ENCODE measurements at places on chromosomes 7 and 10.

DNA sequence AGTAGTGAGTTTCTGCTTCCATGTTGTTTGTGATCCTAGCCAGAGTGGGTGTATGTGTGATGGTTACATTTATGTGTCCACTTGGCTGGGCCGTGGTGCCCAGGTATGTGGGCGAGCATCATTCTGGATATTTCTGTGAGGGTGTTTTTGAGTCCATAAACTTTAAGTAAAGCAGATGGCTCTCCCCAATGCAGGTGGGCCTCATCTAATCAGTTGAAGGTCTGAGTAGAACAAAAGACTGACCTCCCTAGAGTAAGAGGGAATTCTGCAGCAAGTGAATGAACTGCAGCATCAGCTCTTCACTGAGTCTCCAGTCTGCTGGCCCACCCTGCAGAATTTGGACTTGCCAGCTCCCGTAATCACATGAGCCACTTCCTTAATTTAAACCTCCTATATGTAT, 571.9 kb downstream of the ACTR3B start:
- no peak for DNase-seq

DNA sequence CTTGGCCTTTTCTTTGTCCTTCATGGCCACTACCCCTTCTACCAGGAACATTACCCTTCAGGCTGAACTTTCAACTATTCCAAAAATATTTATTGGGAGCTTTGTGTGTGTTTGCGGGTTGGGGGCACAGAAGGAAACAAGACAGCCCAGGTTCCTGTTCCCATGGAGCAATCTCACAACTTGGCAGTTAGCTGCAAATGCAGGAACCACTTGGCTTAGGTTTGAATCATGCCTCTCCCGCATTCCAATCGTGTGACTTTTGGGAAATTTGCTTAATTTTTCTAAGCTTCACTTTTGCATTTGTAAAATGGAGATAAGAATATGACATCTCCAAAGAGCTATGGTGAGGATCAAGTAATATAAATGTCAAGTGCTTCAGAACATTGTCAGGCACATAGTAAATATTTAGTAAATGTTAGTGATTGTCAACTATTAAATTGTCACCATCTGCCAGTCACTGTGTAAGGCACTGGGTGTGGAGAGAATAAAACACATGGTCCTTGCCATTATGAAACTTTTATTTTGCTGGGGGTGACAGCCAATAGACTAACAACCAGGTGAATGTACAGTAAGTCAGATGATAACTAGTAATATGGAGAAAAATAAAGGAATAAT, 277.1 kb downstream of the SNX13 start:
- DNase-seq = no peak

DNA sequence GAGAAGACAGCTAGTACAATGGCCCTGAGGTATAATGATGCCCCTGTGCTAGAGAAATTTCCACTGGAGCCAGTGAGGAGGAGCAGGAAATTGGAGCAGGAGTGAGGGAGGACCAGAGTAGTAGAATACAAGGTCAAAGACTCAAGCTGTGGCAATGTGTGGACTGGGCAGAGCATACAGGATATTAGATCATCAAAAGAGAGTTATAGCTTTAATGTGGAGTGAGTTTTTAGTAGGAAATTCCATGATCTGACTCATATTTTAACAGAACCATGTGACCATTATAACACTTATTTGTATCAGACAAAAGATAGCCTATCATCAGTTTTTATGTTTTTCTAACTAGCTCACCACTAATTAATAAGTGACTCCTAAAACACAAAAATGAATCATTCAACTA, 154.1 kb downstream of the DGKB start:
- no peak for DNase-seq

- DNase-seq = peak; percentile 22
Observed at GRCh38 chr7:83271212-83272099, 108.8 kb upstream of the PCLO start.

- no peak for DNase-seq
Observed at GRCh38 chr7:132580277-132580676, 4.0 kb upstream of the PLXNA4 start.

DNA sequence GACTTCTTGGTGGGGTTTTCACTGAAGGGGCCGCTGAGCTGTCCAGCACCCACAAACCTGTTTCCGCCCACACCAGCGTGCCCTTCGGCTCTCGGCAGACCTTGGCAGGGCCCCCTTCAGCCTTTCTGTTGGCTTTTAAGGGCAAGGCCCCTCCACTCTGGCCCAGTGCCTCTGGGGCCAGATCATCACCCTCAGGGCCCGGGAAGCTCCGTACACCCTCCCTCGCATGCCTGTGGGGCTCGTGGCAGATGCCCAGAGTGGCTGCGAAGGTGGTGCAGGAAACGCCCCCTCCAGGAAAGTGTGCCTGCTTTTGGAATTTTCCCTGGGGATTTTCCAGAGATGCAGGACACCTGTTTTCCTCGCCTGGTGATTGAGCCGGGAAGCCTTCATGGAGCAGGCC, 7.0 kb downstream of the LHPP start:
- DNase-seq = no peak

DNA sequence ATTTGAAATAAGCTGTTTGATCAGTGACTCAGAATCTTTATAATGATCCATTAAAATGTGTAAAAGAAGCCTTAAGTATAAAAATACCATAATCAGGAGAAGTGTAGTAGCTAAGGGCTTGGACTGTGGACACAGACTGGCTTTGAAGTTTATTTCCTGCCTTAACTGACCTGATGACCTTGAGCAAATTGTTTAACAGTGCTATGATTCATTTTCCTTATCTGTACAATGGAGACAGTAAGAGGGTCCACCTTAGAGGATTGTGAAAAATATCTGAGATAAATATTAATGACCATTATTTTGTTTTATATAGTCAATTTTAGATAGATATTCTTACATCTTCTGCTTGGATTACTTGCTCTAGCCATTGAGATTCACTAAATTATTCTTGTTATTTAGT, 13.3 kb upstream of the RPA3 start:
- no peak for DNase-seq

- no peak for DNase-seq
Observed at GRCh38 chr7:55272328-55272727, 92.8 kb upstream of the LANCL2 start.
